Fibroblast of the aortic adventitia (primary cell): ENCODE measurements at places on chromosomes 5 and 9. TPM values are rescaled to one million over a fixed set of nuclear protein-coding genes. Genes with fewer than 3 reads are reported as not detected.

Gene SCGB3A2
- total RNA-seq = not detected in 2 replicates

DNA sequence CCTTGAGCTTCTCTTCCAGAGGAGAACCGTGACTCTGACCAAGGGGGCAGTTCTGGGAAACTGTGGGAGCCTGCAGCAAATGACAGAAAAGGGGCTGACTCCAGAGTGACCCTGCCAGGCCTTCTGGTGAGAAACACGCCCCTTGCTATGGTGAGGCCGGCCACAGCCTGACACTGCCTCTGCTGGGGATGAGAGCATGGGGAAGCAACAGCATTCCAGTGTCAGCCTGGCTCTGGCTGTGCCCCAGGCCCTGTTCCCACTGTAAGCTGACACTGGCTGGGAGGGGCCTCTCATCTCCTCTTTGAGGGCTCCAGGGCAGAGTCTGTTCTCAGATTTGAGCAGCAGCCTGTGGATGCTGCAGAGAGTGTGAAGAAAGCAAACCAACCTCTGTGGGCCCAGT, 180.0 kb upstream of the IL12B start:
- peak; percentile 46 for DNase-seq

Gene PCDHGA3
- 1.1 and 4.4 TPM in 2 replicates for total RNA-seq

DNA sequence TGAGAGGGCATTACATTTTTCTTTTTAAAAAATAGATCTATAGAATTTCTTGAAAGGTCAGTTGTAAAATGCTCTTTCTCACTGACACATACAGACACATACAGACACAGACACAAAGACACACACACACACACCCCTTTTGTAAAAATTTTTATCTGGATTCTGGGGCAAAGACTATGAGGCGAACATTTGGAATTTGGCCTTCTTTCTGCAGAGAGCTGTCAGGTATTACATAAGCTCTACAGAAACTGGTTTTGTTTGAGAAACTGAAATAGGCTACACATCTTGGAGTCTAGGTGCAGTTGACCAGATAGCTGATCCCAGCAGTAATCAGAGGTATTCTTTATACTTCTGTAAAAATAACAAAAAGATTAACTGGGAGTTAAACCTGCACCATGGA, 315.9 kb upstream of the RPS23 start:
- peak; percentile 50 for DNase-seq

Gene TMEM174
- not detected in 2 replicates for total RNA-seq
